ENCODE measurements at places on chromosomes 12 and 14. TPM values are rescaled to one million over a fixed set of nuclear protein-coding genes. Genes with fewer than 3 reads are reported as not detected.

GRCh38 chr12:50200552-50201273 lies 33.5 kb upstream of the CERS5 start:
- DNase-seq, result no peak

RASAL1 gene
- total RNA-seq, result 9.8 TPM

- peak; percentile 45 for DNase-seq
Measured at GRCh38 chr14:92780444-92781232, 13.5 kb upstream of the GOLGA5 start.

DNA sequence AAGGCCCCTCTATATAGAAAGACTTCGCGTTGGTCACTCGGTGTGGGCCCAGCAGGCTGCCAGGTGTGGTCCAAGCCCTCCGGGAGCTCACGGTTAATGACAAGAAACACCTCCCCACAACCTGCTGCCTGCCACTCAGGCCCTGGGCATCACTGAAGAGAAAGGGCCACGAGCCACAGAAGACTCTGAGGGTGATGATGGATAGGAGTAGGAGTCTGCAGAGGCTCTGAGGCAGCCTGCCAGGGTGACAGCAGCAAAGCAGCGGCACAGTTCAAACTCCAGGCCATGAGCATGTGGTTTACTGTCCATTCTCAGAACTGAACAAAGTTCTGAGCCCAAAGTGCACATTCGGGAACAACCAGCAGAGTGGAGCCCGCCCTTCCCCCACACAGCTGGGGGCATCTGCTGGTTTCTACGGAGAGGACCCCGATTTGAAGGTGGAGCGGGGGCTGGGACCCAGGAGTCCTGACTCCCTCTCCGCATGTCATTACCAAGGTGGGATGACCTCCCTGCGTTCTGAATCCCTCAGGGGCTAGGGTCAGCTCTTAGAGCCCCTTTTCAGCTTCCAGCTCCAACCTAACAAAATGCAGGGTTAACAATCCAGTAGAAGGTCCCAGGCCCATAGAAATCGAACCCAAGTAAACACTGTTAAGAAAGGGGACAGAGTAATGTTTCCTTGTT lies 65.8 kb downstream of the VWF start:
- no peak for DNase-seq

DNA sequence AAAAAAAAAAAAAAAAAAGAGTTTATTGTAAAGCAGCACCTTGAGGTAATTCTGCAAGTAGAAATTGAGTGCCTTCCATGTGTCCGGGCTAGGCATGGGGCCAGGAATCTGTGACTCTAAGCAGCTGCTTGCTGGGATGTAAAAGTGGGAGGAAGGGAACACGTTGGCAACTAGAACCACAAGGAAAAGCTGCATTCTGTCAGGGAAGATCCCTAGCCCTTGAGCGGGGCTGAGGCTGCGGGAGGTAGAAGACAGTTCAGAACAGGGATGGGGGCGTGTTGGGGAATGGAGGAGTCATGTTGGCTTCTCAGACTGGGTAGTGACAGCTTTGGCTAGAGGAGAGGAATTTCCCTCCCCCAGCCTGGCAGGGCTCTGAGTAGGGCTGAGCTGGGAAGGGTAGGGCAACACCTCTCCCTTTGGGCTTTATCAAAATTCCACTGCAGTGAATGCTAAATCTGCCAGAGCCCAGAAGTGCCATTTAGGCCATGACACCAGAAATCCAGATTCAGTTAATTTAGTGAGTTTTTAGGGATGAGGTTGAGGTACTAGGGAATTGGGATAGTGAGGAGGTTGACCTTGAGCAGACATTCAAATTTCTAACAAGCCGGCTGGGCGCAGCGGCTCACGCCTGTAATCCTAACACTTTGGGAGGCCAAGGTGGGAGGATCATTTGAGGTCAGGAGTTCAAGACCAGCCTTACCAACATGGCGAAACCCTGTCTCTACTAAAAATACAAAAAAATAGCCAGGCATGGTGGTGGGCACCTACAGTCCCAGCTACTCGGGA lies 3.4 kb upstream of the TRAFD1 start:
- no peak for DNase-seq

DNA sequence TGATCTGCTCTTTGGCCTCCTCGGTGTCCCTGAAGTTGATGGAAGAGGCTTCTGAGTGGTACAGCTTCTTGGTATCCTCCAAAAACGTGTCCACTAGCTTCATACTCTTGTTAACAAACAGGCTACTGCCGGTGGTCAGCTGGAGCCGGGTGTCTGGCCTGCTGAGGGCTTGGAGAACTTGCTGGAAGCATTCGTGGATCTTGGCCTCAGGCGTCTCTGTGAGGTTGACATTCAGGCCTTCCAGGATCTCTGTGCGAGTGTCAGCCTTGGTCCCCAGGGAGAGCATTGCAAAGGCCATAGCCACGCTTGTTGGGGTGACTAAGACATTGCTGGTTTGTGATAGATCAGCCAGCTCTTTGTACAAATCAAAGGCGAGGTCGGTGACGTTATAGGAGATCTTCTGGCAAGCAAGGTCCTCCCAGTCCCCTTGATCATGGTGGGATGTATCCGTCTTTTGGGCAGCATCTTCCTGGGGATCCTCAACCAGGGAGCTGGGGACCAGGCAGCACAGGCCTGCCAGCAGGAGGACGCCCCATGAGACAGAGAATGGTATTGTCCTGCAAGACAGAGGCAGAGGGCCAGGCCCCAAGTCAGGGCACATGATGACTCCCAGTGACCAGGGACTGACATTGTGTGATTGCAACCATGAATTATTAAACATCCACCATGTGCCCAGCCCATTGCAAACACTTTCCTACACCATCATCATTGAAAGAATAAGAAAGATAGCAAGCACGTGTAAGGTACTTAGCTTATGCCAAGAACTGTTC lies 22.1 kb downstream of the SERPINA1 start:
- no peak for DNase-seq

DNA sequence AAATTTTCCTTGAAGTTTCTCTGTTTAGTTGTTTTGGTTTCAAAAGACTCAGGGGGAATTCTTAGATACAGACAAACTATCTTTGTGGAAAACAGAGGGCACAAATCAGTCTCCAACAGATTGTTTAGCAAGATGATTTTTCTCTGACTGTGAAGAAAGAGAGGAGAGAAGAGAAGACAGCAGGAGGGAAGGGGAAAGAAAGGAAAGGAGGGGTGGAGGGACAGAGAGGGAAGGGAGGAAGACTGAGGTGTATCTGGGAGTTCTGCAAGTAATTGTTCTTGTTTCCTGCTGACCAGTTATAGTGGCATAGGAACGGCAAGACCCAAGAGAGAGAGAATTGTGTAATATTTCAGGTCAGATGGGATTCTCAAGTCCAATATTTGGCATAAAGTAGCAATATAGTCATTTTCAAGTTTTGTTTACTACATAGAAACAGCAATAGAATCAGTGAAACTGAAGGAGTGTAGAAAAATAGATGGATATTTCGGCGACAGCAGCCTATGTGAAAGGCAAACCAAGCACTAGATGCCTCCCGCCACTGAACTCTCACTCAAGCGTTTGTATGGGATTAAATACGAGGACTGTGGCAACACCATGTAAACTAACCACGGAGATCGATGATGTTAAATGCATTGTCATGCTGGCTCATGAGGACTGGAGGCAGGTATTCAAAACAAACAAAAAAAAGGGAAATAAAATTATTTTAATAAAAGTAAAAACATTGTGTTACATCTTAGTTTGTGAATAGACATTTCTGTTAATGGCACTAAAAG lies 342.5 kb downstream of the SLC16A7 start:
- no peak for DNase-seq

GRCh38 chr14:33040372-33041140 lies 101.9 kb downstream of the NPAS3 start:
- no peak for DNase-seq

DNA sequence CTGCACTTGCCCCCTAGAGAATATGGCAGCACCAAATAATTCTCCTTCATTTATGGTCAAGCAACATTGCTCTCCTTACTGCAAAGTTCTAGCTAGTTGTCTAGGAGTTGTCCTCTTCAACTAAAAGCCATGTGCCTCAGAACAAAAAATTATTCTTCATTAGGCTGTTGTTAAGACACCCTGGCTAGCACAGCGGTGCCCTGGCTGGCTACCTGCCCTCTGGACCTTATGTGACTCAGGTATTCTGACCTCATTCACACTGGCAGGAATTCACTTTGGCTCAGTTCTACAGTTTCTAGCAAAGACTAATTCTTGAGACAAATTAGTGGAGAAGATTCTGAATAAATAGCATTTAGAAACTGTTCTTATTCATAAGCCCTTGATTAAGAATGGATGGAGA lies 224.4 kb upstream of the KRR1 start:
- DNase-seq, result no peak

TECPR2 gene
- 5.0 TPM for total RNA-seq

SMIM41 gene
- not detected for total RNA-seq

DNA sequence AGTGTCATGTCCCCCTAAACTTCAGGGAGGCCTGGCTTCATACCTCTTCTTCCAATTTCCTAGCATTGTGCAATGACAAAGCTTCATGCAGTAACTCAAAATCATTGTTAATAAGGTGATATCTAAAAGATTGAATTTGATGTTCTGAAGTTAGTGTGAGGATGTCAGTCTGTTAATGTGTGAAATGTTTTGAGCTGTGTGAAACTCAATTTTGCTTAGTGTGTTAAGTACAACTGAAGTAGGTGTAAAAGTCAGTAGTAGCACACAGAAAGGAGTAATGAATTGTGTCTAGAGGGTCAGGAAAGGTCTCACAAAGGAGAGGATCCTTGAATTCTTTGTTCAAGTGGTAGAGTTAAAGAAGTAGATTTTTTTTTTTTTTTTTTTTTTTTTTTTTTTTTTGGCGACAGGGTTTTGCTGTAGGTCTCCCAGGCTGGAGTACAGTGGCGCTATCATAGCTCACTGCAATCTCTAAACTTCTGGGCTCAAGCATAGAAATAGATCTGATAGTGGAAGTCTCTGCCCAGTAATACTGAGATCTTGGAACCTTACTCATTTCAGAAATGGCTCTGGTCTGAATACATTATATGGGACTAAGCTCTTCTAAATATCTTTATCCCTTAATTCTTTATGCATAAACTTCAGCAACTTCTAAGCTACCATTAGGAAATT lies 63.9 kb downstream of the FUT8 start:
- DNase-seq, result peak; percentile 26

INHBE gene
- 1.7 TPM for total RNA-seq

ANO4 gene
- total RNA-seq, result not detected

DNA sequence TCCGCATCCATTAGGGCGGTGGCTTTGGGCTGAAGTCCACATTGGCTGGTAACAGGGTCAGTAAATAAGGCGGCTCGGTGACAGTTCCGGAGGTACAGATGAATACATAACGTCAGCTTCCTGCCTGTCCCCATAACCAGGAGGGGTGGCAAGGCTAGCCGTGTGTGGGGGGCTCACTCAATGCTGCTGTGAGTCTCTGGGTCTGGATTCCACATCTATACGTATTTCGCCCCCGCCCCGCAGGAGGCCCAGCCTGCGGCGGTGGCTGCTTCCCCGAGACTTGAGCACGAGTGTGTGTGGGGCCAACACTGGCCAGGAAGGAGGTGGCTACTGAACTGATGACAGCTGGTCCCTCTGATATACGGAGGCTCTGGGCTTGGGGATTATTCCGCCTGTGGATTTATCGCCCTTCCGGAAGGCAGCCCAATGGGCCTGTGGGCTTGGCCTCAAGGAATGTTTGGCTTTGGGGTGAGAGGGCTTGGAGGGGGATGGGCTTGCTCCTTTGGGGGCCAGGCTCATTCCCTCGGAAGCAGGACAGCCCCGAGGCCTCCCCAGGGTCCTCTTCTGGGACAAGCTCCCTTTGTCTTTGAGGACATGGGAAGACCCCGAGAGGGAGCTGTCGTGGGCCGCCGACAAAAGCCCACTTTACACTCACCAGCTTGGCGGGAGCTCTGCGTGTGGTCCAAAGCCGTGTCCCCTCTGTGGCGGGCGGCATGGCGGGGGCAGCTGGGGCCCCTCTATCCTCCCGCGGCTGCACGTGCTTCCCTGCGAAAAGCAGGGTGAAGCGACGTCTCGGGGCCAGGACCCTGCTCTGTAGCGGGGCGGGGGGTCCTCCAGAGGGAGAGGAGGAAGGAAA lies 82.1 kb downstream of the KIF26A start:
- no peak for DNase-seq

IRAK3 gene
- total RNA-seq, result 0.31 TPM

DNA sequence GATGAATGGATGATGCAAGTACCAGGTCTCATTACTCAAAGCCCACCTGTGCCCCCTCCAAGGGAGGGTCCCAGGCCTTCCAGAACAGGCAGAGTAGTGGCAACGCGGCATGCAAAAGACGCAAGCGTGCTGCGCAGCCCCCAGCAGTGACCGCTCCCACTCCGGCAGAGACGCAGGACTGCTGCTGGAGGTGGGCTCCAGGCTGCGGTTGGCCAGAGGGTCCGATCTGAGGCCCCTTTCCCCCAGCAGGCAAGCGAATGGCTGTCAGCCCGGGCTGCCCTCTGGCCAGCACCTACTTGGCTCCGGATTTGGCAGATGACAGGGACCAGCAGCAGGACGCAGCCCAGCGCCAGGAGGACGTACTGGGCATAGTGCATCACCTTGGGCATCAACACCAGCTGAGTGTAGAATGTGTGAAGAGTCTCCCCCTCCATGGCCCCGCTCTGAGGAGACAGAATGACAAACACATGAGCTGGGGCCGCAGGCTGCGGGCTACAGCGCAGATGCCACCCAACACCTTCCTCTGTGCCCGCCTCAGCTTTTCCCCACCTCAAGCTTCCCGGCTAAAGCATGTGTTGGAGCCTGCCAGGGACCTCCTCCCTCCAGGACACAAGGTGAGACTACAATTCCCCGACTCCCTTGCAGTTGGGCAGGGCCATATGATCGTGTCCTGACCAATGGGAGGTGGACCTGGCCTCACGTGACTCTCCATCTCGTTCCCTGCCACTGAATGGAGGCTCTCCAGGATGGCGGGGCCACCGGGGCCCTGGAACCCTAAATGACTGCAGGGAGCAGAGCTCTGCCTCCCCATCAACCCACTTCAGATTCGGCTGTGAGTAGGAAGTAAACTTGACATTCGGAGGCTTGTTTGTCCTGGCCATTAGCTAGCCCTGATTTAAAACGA lies 77.4 kb downstream of the SCARB1 start:
- DNase-seq, result no peak

KRT6C gene
- total RNA-seq, result not detected

SERPINA10 gene
- total RNA-seq, result not detected

GRCh38 chr14:61026526-61026925 lies 45.5 kb downstream of the SLC38A6 start:
- DNase-seq, result no peak

KDM5A gene
- total RNA-seq, result 60.0 TPM

Data from activated CD8-positive, alpha-beta T cell treated with anti-CD3 and anti-CD28 coated beads for 36 hours (primary cell).